ENCODE measurements at places on chromosomes 6 and 20.
A peak's percentile ranks its signal among the peaks of the same experiment; 100 is the strongest.

DNA sequence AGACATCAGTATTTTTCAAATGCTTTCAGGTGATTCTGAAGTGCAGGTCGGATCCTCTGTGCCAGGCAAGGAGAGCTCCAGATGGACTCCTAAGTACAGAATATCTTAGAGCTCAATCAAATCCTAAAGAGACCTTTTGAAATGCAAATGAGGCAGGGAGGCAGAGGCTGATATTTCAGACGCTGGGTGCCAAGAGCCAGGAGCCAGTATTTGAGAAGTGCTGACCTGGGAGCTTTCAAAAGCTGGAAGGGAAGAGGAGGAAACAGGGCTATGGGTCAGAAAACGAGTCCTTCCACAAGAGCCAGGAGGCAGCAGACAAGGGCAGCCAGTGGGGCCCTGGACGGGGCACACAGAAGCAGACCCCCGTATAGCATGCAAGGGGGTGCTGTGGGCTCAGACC, 46.1 kb upstream of the DSN1 start:
- peak; percentile 75 for DNase-seq

DNA sequence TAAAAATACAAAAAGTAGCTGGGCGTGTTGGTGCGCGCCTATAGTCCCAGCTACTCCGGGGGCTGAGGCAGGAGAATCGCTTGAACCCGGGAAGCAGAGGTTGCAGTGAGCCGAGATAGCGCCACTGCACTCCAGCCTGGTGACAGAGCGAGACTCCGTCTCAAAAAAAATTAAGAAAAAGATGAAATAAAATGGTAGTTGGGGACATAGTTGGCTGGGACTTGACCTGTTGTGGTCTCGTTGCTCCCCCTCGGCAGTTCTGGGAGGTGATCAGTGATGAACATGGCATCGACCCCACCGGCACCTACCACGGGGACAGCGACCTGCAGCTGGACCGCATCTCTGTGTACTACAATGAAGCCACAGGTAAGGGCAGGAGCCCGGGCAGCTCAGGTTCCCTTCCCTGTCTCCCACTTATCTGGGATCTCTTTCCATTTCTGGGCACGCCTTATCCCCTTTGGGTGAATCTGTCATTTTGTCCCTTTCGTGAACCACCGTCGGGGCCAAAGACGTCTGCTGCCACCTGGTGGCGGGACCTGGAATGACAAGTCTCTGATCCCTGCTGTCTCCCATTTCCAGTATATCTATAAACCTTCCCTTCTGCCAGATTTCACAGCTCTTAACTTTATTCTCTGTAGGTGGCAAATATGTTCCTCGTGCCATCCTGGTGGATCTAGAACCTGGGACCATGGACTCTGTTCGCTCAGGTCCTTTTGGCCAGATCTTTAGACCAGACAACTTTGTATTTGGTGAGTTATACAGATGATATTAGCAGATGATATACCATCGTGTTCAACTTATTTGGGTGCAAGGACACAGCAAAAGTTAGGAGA, 2.3 kb downstream of the TUBB start:
- DNase-seq: no peak

DNA sequence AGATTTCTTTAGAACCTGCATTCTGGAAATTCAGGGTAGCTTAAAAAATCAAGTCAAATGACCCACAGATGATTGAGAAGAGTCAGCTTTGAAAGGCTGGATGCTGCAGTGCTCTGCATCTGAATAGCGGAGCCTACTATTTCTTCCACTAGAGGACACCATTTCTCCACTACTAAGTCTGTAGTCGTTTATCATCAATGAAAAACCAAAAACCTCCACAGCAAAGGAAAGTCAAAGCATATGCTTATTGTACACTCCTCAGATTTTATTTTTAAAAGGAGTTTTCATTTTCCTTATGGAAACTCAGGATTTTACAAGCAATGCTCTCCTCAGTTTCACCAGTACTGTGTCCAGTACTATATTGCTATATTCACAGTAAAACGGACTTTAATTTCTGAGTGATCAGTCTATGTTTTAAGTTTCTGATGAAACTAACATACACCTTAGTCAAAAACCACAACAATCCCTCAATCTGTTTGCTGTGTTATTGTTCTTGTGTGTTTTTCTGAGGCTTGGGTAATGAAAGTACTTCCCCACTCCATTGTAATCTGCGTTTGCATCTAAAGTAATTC, 50.5 kb upstream of the ENPP5 start:
- peak; percentile 12 for DNase-seq

- no peak for DNase-seq
Observed at GRCh38 chr6:113143206-113143605, 713.9 kb upstream of the MARCKS start.

- DNase-seq: no peak
Observed at GRCh38 chr6:37155394-37156312, 14.3 kb upstream of the PIM1 start.

- no peak for DNase-seq
Observed at GRCh38 chr6:86128130-86128814, 485.6 kb upstream of the SYNCRIP start.

DNA sequence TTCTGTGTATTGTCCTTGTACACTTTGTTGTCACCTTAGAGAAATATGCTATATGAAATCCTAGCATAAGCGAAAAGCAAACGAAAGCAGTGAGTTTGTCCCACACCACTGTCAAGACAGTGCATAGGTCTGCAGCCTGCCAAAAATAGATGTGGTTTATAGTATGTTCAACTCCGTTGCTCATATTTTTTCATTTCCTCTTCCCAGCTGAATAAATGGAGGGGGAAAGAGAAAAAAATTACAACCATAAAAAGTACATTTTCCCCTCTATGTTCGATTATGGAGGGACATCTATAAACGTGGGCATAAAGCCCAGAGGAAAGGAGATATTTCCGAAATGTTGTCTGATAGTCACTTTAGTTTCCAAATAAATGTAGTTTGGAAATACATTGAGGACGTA, 25.8 kb downstream of the PRL start:
- no peak for DNase-seq

- DNase-seq: no peak
Observed at GRCh38 chr6:51129043-51129442, 310.4 kb downstream of the TFAP2B start.

DNA sequence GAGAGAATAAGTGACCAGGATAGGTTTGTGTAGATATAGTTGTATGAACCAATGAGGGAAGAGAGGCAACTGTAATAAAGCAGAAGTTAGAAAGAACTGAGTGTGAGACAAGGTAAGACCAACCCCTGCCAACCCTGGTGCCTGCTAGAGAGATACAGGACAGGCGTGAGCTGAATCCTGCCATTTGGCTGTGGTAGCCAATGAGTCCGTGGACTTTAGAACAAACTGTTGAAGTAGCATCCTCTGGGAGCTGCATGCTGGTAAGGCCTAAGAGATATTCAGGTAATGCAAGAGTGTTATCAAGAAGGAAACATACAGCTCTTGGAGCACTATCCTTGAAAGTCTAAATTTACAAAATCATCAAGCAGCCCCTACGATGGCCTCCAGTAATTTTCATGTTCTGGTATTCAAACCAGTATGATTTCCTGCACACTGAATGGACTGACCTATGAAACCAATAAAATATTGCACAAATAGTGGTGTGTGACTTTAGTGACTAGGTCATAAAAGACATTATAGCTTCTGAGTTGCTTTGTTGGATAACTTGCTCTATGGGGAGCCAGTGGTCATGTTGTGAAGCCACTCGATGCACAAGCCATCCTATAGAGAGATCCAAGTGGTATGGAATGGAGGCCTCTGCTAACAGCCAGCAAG, 24.0 kb downstream of the BTBD3 start:
- no peak for DNase-seq

DNA sequence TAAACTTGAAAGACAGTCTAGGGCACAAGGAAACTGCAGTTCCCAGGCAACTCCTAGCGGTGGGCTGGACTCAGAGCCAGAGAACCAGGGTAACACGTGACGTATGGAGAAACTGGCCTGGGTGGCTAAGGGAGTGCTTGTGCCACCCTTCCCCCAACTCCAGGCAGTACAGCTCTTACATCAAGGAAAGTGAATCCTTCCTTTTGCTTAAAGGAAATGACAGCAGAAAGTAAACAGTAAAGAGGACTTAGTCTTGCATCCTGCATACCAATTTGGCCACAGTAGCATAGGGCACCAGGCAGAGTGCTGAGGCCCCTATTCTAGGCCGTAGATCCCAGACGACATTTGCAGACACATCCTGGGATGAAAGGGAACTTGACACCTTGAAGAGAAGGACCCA, 322.8 kb downstream of the CD109 start:
- no peak for DNase-seq

- no peak for DNase-seq
Observed at GRCh38 chr6:112036088-112036637, 17.7 kb upstream of the CCN6 start.

DNA sequence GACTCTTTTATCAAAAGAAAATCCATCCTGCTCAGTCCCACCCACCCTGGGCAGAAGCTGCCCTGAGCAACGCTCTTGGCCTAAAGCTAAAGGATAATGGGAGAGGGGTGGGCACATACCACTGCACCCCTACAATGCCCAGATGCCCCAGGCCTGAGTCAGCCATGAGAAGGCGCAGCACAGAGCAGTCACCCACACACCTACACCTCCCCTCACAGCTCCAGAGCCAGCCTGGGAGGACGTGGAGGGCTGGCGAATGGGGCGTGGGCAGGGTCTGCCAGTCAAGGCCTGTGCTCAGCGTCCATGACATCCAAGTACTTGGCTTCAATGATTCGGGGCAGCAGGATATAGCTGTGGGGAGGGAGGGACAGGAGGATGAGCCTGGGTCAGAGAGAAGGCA, 11.5 kb downstream of the SLC4A11 start:
- DNase-seq: no peak

DNA sequence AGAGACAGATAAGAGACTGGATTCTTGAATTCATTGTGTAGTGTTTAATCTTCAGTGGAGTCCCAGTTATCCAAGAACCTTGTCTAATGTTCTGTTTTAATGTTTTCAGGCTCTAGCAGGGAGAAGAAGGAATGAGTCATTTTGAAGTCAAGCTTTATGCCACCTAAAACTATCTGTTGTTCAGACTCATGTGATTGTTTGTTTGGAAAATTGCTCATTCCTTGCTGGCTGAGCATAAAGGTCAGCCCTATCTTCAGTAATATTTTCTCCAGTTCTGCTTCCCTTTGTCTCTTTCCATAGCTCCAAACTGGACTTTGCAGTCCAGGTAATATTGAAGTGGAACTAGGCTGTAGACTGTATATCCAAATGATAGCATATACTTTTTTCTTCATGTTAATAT, 34.2 kb downstream of the CLVS2 start:
- DNase-seq: no peak

DNA sequence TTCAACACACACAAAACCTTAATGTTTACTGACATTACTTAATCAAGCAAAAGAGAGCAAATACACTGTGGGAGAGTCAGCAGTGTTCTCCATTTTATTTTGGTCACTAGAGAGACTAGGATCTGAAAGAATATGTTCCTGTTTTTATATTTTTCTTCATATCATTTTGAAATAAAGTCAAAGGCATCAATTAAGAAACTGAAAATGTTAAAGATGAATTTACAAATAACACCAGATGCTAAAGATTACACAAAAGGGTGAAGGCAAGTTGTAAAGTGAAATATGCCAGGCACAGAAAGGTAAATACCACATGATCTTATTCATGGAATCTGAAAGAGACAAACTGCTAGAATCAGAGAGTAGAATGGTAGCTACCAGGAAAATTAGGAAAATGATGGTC, 60.3 kb upstream of the FABP7 start:
- no peak for DNase-seq

GRCh38 chr20:59912609-59913008, 20.8 kb downstream of the SYCP2 start:
- no peak for DNase-seq

DNA sequence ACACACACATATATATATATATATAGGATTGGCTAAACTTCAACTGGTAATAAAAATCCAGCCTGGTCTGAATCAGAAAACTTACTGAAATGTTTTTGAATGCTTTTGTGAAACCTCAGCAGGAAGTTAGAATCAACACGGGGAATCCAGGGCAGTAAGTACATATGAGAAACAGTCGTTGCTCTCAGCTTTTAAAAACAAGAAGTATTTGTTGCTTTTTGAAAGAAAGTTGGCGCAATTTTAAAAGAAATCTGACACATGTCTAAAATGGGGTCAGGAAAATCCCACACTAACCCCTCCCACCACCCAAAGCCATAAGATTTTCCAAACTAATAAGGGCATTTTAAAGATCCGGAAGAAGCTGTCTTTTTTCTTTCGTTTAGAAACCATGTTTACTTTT, 11.5 kb upstream of the CCDC170 start:
- DNase-seq: no peak

GRCh38 chr6:15623276-15624116, 39.3 kb downstream of the DTNBP1 start:
- no peak for DNase-seq

- no peak for DNase-seq
Observed at GRCh38 chr6:41607736-41608135, 30.5 kb upstream of the MDFI start.

DNA sequence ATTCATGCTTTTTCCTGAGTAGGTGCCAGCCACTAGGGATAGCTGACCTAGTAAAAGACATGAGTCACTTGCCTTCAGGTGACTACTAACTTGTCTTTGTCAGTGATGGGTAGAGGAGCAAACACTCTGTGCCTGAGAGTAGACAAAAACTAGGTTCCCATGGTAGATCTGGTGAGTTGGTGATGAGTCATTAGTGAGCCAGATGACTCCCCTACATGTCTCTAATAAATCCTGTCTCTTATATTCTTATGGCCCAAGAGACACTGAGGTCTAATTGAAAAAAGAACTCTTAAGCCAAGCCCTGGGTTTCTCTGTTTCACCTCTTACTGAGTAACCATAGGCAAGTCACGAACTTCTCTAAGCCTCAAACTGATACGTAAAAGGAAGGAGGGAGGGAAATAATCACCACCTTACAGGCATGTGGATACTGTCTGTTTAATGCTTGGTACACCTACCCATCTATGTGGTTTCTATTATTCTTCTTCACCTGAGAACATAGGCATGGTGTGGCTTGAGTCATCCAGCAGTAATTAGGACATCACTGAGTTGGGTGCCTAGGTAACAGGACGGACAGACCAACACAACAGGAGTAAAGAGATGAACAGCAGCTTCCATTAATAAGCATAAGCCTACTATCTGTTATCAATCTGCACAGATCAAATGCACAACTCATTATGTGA, 20.3 kb downstream of the TTPAL start:
- DNase-seq: no peak

DNA sequence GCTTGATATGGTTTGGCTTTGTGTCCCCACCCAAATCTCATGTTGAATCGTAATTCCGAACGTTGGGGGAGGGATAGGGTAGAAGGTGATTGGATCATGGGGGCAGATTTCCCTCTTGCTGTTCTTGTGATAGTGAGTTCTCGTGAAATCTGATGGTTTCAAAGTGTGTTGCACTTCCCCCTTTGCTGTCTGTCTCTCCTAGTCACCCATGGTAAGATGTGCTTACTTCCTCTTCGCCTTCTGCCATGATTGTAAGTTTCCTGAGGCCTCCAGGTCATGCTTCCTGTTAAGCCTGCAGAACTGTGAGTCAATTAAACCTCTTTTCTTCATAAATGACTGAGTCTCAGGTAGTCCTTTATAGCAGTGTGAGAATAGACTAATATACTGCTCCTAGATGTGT, 19.9 kb downstream of the PFDN4 start:
- no peak for DNase-seq

Measured in NCI-H187 treated with DMSO at 0.1 percent for 48 hours (cell line).